ENCODE measurements at places on chromosomes 16 and 17.

GRCh38 chr16:50861970-50862411, 120.1 kb downstream of the CYLD start:
- no peak for DNase-seq

DNA sequence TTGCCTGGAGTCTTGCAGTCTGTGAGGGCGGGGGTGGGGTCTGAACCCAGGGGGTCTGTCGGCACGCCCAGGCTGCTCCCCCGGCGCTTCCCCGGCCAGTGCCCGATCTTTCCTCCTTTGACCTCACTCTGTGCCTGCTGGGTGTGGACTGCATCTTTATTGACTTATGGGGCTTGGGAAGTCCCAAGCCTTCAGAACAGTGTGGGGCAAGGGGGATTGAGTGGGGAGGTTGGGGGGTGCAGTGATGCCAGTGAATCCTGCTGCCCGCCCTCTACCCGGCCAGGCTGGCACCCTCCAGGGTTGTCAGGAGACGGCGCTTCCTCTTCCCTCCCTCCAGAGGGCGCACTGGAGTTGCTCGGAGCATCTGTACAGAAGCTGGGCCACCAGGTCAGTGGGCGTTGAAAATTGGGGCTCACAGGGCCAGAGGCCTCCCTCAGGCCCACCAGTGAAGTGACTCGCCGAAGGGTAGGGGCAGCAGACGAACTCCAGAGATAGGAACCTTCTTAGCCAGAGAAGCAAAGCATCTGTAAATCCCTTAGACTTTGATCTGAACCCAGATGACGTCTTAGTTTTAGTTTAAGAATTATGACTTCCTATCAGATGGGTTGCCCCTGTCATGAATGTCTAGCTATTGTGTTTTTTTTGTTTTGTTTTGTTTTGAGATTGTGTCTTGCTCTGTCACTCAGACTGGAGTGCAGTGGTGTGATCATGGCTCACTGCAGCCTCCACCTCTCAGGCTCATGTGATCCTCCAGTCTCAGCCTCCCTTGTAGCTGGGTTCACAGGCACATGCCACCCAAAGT, 184.8 kb upstream of the CIBAR2 start:
- DNase-seq, result peak; percentile 57

GRCh38 chr17:77555741-77556291, 402.7 kb upstream of the TNRC6C start:
- DNase-seq, result no peak

DNA sequence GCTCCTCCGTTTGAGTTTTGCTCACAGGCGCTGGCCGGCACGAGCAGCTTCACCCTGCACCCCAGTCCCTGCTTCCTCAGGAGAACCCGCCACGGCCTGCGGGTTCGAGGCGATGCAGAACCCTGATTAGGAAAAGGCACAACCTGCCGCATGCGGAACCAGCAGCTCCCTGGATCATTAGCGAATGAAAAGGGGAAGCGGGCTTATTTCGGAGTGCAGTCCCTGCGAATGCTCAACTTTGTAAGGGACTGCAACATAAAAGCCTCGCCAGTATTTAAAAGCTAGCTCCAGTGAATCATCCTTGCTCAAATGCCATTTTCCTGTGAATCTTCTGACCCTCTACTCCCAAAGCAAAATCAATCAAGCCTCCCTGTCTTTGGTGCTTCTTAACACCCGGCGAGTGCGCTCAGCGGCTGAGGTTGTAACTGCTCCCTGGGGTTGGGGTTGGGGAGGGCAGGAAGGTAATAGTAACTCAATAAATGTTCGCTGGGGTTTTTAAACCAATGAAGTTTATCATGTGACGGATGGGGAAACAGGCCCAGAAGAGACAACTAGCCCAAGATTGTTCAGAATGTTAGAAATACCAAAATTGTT, 678 bp upstream of the AKAP10 start:
- peak; percentile 26 for DNase-seq

GRCh38 chr16:49350265-49351095, 23.1 kb upstream of the C16orf78 start:
- peak; percentile 71 for DNase-seq

DNA sequence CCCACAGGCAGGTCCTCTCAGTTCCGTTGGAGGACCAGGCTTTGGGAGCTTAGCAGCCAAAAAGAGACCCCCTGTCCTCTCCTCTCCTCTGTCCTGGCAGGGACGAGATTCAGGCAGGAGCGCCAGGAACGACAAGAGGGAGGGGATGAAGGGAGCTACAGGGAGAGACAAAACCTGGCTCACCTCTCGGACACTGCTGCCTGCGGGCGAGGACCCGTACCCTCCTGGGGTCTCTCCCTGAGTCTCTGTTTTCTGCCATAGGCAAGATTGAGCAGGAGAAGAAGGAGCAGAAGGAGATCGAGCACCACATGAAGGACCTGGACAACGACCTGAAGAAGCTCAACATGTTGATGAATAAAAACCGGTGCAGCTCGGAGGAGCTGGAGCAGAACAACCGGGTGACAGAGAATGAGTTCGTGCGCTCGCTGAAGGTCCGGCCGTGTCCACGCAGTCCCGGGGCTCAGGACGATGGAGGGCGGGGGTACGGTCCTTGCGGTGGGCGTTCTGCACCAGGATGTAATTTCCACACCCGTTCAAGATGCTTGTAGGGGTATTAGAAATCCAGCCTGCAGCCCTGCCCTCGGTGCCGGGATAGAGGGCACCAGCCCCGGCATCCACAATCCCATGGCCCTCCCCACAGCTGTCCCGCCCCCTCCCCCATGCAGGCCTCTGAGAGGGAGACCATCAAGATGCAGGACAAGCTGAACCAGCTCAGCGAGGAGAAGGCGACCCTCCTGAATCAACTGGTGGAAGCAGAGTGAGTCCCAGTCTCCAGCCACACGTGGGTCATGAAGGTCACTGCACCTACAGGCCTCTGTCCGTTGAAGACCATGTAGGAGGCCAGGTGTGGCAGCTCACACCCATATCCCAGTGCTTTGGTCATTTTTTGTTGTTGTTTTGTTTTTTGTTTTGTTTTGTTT, 13.8 kb upstream of the GAA start:
- DNase-seq, result no peak

- DNase-seq, result no peak
Observed at GRCh38 chr16:71622088-71622487, 3.9 kb upstream of the MARVELD3 start.

GRCh38 chr17:43842975-43843325, 4.0 kb upstream of the CD300LG start:
- no peak for DNase-seq

GRCh38 chr16:29972500-29972899, 1.2 kb upstream of the TAOK2 start:
- DNase-seq, result no peak

DNA sequence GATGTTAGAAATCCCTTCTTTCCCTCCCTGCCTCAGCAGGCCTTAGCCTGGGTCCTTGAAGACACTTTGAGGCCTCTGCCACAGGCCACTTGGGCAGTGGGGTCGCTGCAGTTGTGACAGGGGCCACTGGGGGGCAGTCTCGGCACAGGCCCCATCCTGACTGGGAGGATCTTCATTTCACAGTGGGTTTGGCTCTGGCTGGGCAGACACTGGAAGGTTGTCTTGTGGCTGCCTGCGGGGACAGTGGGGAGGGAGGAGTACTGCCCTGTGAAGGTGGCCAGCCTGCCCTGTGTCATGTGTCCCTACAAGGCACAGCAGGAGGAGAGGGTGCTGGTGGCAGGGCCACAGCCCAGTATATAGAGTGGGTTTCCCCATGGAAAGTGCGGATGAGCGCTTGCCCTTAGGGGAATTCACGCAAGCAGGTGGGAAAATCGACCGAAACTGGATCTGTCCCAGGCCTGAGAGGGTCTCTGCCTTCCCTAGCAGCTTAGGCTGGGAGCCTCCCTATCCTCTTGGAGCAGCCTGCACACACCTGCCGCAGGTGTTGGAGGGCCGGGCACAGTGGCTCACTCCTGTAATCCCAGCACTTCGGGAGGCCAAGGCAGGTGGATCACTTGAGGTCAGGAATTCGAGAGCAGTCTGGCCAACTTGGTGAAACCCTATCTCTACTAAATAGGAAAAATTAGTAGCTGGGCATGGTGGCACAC, 28.8 kb downstream of the GINS2 start:
- DNase-seq, result peak; percentile 76

- no peak for DNase-seq
Observed at GRCh38 chr17:78988152-78988551, 8.4 kb upstream of the LGALS3BP start.

- DNase-seq, result no peak
Observed at GRCh38 chr16:23182679-23183542, at the start of gene SCNN1G. Gene SCNN1G, plus strand, starts transcription at chr16:23182745. Its CDS starts 3,527 bp downstream, at chr16:23186272.

DNA sequence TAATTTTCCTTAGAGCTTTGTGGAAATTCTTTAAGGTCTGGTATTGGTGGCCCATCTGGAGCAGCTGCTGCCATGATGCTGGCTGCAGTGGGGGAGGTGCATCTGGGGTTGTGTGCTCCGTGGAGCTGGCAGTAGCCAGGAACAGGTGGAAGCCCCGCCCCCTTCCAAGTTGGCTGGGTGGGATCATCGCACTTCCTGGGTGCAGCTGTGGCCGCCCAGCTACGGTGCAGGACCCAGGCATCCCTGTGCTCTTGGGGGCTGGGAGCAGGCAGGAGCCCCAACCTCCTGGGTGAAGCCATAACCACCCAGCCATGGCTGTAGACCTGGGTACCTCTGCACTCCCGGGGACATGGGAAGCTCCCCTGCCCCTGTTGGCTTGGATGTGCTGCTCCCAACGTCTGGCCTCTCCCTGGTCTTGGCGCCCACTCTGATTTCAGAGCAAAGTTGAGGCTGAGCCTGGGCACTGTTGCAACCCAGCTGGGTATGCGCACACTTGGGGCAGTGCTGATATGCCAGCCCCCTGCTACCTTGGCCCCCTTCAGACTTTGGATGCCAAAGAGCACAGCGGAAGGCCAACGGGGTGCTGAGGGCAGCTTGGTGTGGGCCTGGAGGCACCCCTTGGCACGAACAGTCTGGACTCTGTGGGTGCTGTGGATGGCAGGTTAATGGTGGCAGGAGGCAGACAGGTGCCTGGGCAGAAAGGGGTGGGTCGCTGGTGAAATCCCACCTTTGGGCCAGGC, 145.2 kb downstream of the MYO1D start:
- DNase-seq, result no peak

DNA sequence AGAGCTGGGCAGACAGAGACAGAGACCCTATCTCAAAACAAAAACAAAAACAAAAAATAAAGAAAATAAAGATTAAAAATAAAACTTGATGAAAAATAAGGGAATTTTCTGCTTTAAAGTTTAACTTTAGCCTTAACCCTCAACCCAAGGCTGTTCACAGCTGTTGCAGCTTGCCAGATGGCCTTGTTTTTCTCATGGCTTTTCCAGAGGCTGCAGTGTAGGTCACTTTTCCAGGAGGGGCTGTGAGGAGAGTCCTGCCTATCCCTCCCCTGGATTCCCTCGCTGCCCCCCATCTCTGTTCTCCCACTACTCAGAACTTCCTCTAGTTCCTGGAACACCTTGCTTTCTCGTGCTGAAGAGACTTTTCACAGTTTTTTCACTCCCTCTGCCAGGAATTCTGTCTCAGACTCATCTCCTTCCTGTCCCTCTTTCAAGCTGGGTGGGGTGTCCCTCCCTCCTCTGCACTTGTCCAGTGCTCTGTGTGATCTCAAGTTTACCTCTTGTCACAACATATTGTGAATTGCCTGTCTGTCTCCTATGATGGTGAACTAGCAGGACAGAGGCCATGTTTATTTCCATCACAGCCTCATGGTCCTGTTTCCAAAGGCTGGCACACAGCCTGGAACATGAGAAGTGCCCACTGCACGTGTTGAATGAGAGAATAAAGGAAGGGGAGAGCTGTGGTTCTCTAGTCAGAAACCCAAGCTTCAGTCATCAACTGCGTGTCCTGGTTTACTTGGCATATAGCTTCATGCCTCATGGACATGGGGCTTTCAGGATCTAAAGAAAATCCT, 69.9 kb upstream of the MSI2 start:
- no peak for DNase-seq

GRCh38 chr17:34837876-34838478, 123.3 kb downstream of the CCT6B start:
- no peak for DNase-seq

DNA sequence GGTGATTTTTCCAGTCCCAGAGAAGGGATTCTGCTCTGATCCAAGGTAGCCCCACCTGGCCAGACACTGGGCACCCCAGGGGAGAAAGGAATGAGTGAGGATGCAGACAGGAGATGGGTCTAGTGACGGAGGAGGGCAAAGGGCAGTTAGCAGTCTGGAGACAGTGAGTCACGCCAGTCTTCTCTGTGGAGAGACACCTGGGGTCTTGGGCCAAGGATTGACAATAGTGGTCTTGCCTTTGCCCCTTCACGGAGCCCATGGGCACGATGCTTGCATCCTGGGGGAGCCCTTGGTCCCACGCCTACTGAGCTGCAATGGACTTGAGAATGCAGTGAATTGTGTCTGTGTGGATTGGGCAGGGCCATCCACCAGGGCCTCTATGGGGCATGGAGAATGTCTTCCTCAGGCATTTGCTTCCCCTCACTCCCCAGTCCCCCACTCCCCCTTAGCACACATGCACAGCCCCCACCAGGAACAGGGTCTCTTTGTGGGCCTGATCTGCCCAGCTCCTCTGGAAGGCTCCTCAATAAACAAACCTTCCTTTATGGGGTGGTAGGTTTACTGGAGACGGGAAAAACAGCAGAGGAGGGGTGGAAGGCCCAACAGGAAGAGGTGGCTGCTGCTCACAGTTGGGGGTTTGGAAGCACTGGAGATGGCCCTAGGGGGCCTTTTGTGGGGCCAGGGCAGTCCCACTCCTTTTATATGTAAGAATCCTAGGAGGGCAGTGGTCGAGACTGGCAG, 1.4 kb downstream of the CHAD start:
- no peak for DNase-seq

DNA sequence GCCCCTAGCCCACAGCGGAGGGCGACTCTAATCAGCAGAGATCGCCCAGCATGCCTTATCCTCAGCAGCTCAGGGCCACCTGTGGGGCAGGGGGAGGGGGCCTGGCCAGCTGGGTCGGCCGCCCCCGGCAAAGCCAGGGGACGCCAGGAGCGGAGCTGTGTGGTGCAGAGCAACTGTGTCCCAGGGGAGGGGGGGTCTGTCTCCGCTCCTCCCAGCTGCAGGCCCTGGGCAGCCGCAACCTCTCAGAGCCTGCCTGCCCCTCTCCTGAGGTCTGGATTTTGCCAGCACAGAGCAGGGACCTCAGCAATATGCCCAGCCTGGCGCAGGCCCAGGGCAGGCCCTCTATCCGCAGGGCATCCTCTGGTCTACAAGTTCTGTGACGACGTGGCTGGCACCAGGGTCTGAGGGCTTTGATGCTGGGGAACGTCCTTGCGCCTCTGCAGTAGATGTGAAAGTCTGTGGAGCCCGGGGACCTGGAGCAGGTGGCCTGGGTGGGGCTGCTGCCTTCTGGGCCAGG, 36.5 kb upstream of the SLC38A10 start:
- no peak for DNase-seq

- no peak for DNase-seq
Observed at GRCh38 chr16:86071611-86072240, 172.8 kb downstream of the IRF8 start.

GRCh38 chr17:51674579-51675255, 414.4 kb downstream of the UTP18 start:
- no peak for DNase-seq

- no peak for DNase-seq
Observed at GRCh38 chr17:81244358-81245023, 5.4 kb downstream of the NDUFAF8 start.

- no peak for DNase-seq
Observed at GRCh38 chr16:55115506-55115905, 184.8 kb downstream of the IRX5 start.

- DNase-seq, result peak; percentile 50
Observed at GRCh38 chr16:4693956-4694641, 737 bp downstream of the NUDT16L1 start.

Data from activated CD4-positive, alpha-beta T cell treated with anti-CD3 and anti-CD28 coated beads, Interleukin-2, amount 50 U/mL, for 48 hours (primary cell).